ENCODE measurements at places on chromosomes 13 and 19.

- no peak overlapping the region for H3K27ac ChIP-seq
- H3K27me3 ChIP-seq = no peaks in the 10 kb centered on the region
- peaks cover 11% of the 10 kb centered on the region for H3K36me3 ChIP-seq
- H3K4me3 ChIP-seq = no peak overlapping the region
- no peak for DNase-seq
Measured at GRCh38 chr13:48231080-48231479, 1.9 kb upstream of the ITM2B start.

- no peak for DNase-seq
- no peaks in the 10 kb centered on the region for H3K36me3 ChIP-seq
- H3K27me3 ChIP-seq = peaks cover 4% of the 10 kb centered on the region
- no peak overlapping the region for H3K4me3 ChIP-seq
- no peak overlapping the region for H3K27ac ChIP-seq
Measured at GRCh38 chr19:6127716-6128335, 7.6 kb upstream of the ACSBG2 start.

DNA sequence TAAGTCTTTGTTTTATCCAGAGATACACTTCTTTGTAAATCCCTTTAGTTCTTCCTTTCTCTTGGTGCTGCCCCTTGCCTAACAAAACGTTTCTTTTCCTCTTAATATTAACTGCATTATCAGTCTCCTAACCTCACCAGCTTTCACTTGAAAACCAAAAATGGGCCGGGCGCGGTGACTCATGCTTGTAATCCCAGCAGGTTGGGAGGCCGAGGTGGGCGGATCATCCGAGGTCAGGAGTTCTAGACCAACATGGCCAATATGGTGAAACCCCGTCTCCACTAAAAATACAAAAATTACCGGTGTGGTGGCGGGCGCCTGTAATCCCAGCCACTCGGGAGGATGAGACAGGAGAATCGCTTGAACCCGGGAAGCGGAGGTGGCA lies 329.8 kb upstream of the MIR17HG start:
- no peaks in the 10 kb centered on the region for H3K4me1 ChIP-seq
- H3K36me3 ChIP-seq = no peaks in the 10 kb centered on the region
- no peak overlapping the region for H3K4me3 ChIP-seq
- H3K27ac ChIP-seq = no peak overlapping the region
- no peak for DNase-seq

DNA sequence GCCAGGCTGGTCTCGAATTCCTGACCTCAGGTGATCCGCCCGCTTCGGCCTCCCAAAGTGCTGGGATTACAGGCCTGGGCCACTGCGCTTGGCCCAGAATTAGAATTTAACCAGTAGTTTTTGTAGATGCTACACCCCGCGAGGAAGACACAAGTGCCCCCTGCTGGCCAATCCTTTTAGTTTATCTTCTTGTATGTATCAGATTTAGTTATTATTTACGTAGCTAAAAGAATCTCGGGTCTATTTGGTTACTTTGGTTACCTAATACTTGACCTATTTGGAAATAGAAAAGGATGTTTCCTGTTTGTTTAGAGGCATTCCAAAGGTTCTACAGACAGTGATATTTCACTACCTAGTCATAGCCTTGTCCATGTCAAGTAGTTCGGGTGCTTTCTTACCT lies 22.0 kb downstream of the MUC16 start:
- H3K27me3 ChIP-seq = no peaks in the 10 kb centered on the region

- peaks cover 35% of the 10 kb centered on the region for H3K27me3 ChIP-seq
- peaks cover 5% of the 10 kb centered on the region for H3K36me3 ChIP-seq
- H3K27ac ChIP-seq = peak within 1 kb of the TSS; percentile 79
Measured at GRCh38 chr13:79480954-79481684, at the start of gene NDFIP2. NDFIP2 (plus strand) TSS chr13:79481155; CDS start chr13:79481204, 49 bp downstream.

DNA sequence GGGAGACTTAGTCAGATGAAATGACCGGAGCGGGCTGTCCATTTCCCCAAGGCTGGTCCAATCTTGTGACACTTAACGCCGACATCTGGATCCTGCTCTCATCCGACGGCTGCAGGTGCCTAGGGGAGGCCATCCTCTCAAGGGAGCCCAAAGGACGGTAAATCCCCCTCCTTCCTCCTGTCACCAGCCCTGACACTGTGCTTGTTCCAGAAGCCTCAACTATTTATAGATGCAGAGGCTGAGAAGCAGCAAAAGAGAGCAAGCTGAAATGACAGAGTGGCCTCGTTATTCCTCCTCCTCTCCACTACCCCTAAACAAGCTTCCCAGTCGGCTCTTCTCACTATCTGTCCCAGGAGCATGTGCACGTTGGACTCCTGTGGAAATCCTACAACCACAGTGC lies 533.7 kb downstream of the LIG4 start:
- H3K4me3 ChIP-seq = no peak overlapping the region
- H3K36me3 ChIP-seq = no peaks in the 10 kb centered on the region
- no peak overlapping the region for H3K27ac ChIP-seq
- no peak for DNase-seq

DNA sequence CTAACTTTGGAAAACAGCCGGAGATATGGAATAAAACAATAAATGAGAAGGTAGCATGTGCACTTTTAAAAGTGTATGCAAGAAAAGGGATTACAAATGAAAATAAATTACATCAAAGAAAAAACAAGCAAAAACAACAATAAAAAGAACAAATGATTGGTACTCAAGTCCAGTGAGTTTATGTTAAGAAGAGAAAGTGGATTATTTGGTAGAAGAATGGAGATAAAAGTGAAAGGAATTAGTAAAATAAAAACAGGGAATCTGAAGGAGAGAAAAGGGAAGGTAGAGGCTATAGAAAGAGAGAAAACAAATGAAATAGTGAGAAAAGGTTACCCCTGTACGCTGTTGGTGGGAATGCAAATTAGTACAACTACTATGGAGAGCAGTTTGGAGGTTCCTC lies 28.6 kb upstream of the KLF12 start:
- H3K36me3 ChIP-seq = no peaks in the 10 kb centered on the region
- no peak overlapping the region for H3K27ac ChIP-seq
- no peak for DNase-seq
- H3K27me3 ChIP-seq = peaks cover 3% of the 10 kb centered on the region
- H3K4me1 ChIP-seq = peaks cover 2% of the 10 kb centered on the region
- H3K4me3 ChIP-seq = no peak overlapping the region

DNA sequence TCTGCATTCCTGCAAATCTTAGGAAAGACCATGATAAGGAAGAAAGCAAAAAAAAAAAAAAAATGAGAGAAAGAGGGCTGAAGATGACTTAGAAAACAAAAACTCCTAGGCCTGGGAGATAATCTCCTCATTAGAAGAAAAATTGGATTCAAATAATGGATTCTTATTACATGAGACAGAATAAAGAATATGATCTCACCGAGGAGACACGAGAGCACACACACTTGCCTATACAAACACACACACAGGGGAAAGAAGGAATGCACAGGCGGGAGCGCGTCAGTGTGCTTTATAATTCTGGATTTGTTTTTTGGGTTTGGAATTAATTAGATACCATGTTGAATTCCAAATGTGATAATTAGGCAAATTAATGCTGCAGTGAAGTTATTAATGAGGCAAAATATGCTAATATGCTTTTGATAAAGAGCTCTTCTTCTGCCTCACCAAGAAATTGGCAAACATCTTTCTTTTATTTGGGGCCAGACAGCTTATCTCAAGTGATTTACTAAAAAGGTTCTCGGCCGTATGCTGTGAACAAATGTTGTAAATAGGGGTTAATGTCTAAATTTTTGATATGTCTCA lies 36.1 kb upstream of the PCDH8 start:
- H3K4me3 ChIP-seq = no peak overlapping the region
- peaks cover 5% of the 10 kb centered on the region for H3K27me3 ChIP-seq
- H3K4me1 ChIP-seq = no peaks in the 10 kb centered on the region
- no peak for DNase-seq
- no peak overlapping the region for H3K27ac ChIP-seq
- H3K36me3 ChIP-seq = no peaks in the 10 kb centered on the region

- peak overlapping the region; percentile 51 for H3K27ac ChIP-seq
- H3K36me3 ChIP-seq = peaks cover 13% of the 10 kb centered on the region
- peak overlapping the region; percentile 82 for H3K4me3 ChIP-seq
- peaks cover 33% of the 10 kb centered on the region for H3K27me3 ChIP-seq
- peak; percentile 48 for DNase-seq
- H3K4me1 ChIP-seq = peaks cover 21% of the 10 kb centered on the region
Measured at GRCh38 chr13:113152984-113153809, 5.3 kb upstream of the PROZ start.

GRCh38 chr13:72694314-72694713 lies 33.1 kb downstream of the MZT1 start:
- no peaks in the 10 kb centered on the region for H3K36me3 ChIP-seq
- no peak overlapping the region for H3K27ac ChIP-seq

DNA sequence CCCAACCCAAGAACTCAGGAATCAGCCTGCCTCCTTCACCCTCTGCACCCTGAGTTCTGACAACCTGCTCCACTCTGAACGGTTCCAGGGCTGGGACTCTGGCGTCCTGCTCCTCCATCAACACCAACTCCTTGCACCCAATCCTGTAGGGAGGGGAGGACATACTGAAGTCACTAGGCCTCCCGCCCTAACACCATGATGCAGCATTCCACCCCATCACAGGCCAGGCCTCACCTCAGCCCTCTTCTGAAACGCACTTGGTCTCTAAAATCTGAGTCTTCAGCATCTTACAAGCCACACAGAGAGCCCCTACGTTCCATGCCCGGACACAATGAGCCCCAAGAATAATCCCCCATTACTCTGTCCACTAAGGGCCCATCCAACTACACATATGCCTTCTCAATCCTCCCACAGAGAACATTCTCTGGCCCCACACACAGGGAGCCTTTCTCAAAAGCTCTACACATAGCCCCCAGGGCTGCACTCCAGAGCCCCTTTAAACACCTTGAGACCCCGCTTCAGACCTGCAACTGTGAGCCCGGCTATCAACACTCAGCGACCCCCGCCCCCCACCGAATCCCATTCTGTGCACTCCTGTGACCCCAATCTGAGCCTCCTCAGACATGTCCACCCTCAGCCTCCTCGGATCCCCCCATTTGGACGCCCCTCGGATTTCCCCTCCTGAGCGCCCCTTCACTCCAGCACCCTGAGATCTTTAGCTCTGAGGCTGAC lies 567 bp downstream of the ALKBH6 start:
- no peak for DNase-seq
- H3K4me1 ChIP-seq = peaks cover 39% of the 10 kb centered on the region
- H3K27ac ChIP-seq = peak overlapping the region; percentile 93
- H3K36me3 ChIP-seq = peaks cover 13% of the 10 kb centered on the region

DNA sequence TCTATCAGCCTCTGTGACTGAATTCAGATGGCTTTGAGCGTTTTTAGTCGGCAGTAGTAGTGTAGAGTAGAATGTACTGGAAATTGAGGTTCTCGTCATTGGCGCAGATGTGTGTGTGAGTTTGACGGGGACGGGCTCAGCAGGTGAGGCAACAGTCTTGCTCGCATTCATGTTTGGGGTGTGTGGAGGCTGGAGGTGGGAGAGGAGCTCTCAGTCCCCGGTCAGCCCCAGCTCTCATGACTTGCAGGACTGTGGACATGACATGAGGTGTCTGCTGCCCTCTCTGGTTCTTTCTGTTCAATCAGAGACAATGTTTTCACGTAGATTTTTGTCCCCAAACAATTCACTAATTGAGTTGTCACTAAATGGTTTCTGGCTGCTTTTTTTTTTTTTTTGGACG lies 57.2 kb downstream of the ING1 start:
- DNase-seq = no peak
- H3K4me1 ChIP-seq = peaks cover 4% of the 10 kb centered on the region
- no peak overlapping the region for H3K4me3 ChIP-seq
- no peaks in the 10 kb centered on the region for H3K36me3 ChIP-seq

GRCh38 chr13:71785361-71785760 lies 81.6 kb downstream of the DACH1 start:
- no peaks in the 10 kb centered on the region for H3K4me1 ChIP-seq
- H3K27me3 ChIP-seq = no peaks in the 10 kb centered on the region
- no peaks in the 10 kb centered on the region for H3K36me3 ChIP-seq

DNA sequence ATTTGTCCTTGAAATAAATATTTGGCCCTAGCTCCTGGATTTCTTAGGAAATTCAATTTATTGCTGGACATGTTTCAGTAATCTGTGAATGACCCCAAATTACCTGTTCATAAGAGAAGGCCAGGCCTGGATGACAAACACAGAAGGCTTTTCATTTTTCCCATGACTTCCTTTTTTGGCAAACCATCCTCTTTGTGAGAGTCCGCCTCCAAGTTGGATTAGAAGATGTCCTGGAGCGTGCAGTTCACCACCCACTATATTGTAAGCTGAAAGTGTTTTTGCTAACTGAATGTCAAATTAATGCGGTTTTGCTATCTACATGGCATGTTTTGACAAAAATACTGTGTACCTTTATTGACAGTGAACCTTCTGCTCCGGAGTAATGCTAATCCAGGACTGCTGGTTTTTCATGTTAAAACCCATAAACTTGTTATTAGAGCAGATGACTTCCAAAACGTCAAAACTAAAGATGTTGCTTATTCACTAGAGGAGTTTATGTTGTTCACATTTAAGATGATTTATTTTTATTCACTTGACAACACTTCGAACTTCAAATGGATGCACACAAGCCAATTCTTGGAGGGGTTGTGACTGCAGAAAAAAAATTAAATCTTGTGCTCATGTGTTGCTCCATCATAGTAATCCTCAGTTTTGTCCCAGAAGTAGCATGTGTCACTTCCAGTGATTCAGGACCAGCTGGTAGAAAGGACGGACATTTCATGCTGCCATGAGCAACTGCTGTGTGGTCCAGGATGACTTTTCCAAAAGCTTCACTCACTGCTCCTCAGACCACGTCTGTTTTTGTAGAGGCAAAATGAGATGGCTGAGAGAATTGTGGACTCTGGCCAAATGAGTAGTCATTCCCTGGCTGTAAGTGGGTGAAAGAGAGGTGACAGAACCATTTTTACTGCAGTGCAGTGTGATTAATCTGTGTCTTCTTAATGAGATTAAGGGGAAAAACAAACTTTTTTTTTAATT lies 71.0 kb downstream of the ITGBL1 start:
- DNase-seq = no peak
- H3K36me3 ChIP-seq = no peaks in the 10 kb centered on the region
- peaks cover 4% of the 10 kb centered on the region for H3K27me3 ChIP-seq
- H3K4me1 ChIP-seq = peaks cover 20% of the 10 kb centered on the region
- no peak overlapping the region for H3K27ac ChIP-seq
- no peak overlapping the region for H3K4me3 ChIP-seq

DNA sequence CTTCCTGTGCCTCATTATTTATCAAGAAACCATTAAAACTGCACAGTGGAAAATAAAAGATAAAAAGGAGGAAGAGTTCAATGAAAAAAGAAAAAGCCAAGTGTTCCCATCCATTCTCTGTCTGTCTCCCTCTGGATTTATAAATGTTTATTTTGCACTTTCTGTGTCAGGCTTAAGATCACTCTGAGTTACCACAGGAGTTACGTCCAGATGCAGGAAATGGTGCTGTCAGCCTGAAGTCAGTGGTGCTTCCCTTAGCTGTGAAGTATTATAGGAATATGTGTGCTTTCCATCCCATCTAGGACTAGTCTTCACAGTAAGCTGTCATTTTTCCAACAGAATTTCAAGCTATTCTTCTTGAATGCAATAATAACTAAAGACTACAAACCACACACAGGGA lies 420.2 kb downstream of the KCTD12 start:
- no peak overlapping the region for H3K27ac ChIP-seq
- DNase-seq = no peak
- H3K4me3 ChIP-seq = no peak overlapping the region
- H3K27me3 ChIP-seq = no peaks in the 10 kb centered on the region
- H3K36me3 ChIP-seq = no peaks in the 10 kb centered on the region

- H3K4me3 ChIP-seq = no peak overlapping the region
- peaks cover 2% of the 10 kb centered on the region for H3K4me1 ChIP-seq
- no peak for DNase-seq
- H3K27ac ChIP-seq = no peak overlapping the region
- no peaks in the 10 kb centered on the region for H3K27me3 ChIP-seq
Measured at GRCh38 chr19:36837176-36837905, 846 bp downstream of the ZNF790 start.

All from activated naive CD8-positive, alpha-beta T cell treated with anti-CD3 and anti-CD28 coated beads, Interleukin-2, amount 10 ng/mL, durations not matched to agents 7 days and 5 days (primary cell).